ENCODE measurements at places on chromosomes 1 and 21. TPM values are rescaled to one million over a fixed set of nuclear protein-coding genes. Genes with fewer than 3 reads are reported as not detected.

GRCh38 chr1:109371341-109371739 lies 26.4 kb downstream of the SORT1 start:
- peak; percentile 77 for DNase-seq

DNA sequence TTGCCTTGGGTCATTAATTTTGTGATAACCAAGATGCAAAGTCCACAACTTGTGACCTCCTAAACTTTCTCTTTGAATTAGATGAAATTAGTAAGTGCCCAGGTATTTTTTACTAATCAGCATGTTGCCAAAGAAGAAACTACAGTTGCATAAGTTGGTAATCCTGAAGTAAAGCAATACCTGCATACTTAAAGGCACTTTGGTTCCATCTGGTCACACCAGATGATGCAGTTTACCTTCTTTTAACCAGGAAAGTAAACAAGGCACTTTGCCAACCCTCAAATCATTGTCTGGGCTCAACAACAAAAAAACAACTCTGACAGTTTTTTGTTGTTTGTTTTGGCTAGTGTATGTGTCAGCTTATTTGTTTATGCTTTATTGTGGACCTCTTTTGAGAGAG lies 55.5 kb upstream of the DYNLT5 start:
- DNase-seq: no peak

DNA sequence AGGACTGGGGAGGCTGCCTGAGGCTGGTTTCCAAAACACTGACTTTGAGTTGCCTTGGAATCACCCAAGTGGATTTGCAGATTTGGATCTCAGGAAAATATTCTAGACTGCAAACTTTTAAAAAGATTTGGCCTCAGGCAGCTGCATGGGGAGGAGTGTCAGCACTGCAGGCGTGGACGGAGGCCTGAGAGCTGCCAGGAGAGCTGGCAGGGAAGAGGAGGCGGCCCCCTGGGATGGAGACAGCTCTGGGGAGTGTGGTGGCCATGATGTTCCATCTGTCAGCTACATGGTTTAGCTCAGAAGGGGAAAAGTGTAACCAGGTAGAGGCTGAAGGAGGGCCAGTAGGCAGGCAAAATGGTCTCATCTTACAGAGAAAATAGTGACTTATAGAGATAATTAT lies 72.1 kb downstream of the VPS26C start:
- no peak for DNase-seq

Gene ANGPTL7
- total RNA-seq: 1.5 TPM

Gene PPIAL4G
- total RNA-seq: not detected

DNA sequence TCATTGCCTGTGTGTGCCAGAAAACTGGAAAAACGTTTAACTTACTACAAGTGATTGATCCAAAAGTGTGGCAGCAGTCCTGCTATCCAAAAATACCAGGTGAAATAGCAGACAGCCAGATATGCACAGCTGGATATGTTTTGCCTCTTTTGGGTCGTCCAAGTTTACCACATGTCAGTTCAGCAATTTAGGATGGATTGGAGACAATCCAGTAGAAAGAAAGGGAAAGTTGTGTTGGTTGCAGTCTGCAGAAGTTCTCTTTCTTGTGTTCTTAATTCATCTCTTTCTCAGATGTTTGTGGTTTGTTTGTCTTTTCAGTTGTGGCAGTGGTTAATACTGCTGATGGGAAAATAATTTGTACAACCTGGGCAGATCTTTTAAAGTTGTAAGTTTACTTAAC lies 645.0 kb downstream of the PTPRC start:
- DNase-seq: no peak

DNA sequence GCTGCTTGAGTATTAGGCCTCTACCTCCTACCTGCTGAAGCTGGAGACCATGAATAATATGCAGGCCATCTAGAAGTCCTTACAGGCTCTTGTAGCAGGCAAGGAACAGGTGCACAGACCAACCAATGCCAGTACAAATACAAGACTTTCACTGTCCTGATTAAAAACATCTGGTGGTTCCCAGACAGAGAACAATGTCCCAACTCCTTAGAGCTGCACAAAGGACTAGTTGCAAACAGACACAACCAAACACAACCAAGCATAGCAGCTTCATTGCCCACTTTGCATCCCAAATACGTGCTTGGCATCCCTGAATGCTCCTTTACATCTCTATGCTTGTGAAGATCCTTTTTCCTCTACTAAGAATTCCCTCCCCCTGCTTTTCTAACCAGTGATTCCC lies 98.1 kb upstream of the CXADR start:
- DNase-seq: no peak

Gene DPT
- total RNA-seq: 4.1 TPM

DNA sequence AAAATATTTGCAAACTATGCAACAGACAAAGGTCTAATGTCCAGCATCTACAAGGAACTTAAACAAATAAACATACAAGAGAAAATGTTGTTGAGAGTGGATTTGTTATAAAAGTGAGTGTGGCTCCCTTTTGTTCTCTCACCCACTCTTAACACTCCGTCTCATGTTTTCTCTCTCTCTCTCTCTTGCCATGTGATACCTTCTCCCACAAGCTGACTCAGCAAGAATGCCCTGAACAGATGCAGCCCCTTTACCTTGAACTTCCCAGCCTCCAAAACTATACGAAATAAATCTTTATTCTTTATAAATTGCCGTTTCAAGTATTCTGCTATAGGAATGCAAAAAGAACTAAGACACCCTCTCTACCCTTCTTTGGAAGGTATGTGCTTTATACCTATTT lies 234.1 kb downstream of the ADGRL2 start:
- no peak for DNase-seq

- peak; percentile 52 for DNase-seq
Observed at GRCh38 chr1:115432061-115432460, 94.0 kb upstream of the NGF start.
